Aorta (tissue), 5 donors: ENCODE measurements at places on chromosomes 3 and 15. TPM values are rescaled to one million over a fixed set of nuclear protein-coding genes. Genes with fewer than 3 reads are reported as not detected.
A peak's percentile ranks its signal among the peaks of the same experiment; 100 is the strongest.

The SNTN gene
- total RNA-seq, result not detected

The NRROS gene
- 17.3 TPM for total RNA-seq

- no peaks in the 10 kb centered on the region for H3K36me3 ChIP-seq
- DNase-seq, result no peak
- no peak overlapping the region for H3K4me3 ChIP-seq
- no peaks in the 10 kb centered on the region for H3K4me1 ChIP-seq
Measured at GRCh38 chr15:69311319-69311721, 12.6 kb downstream of the PAQR5 start.

DNA sequence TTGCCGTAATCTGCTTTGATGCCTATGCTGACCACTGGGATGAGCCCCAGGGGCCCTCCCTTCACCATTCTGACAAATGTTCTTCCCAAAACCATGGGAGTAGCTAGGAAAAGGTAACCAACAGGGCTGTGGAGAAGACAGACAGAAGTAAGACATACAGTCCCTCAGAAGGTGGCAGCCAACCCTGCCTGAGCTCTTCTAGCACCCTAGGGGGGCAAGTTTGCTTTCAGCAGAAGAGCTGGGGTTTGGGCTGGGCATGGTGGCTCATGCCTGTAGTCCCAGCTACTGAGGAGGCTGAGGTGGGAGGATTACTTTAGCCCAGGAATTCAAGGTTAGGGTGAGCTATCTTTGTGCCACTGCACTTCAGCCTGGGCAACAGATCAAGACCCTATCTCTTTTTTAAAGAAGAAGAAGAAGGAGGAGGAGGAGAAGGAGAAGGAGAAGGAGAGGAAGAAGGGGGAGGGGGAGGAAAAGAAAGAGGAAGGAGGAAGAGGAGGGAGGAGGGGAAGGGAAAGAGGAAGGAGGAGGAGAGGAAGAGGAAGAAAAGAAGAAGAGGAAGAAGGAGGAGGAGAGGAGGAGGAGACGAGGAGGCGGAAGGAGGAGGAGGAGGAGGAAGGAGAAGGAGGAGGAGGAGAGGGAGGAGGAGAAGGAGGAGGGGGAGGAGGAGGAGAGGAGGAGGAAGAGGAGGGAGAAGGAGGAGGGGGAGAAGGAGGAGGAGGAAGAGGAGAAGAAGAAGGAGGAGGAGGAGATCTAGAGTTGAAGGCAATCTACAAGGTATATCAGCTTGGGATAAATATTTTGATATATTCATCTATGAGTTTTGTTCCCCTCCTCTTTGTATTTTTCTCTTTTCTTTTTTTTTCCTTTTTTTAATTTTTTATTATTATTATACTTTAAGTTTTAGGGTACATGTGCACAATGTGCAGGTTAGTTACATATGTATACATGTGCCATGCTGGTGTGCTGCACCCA lies 44.9 kb upstream of the ABHD2 start:
- peaks cover 2% of the 10 kb centered on the region for H3K4me1 ChIP-seq
- no peak overlapping the region for H3K4me3 ChIP-seq
- no peaks in the 10 kb centered on the region for H3K27me3 ChIP-seq
- H3K36me3 ChIP-seq, result no peaks in the 10 kb centered on the region
- H3K27ac ChIP-seq, result peak overlapping the region; percentile 14
- no peak for DNase-seq

The MFGE8 gene
- 1,647 TPM for total RNA-seq

DNA sequence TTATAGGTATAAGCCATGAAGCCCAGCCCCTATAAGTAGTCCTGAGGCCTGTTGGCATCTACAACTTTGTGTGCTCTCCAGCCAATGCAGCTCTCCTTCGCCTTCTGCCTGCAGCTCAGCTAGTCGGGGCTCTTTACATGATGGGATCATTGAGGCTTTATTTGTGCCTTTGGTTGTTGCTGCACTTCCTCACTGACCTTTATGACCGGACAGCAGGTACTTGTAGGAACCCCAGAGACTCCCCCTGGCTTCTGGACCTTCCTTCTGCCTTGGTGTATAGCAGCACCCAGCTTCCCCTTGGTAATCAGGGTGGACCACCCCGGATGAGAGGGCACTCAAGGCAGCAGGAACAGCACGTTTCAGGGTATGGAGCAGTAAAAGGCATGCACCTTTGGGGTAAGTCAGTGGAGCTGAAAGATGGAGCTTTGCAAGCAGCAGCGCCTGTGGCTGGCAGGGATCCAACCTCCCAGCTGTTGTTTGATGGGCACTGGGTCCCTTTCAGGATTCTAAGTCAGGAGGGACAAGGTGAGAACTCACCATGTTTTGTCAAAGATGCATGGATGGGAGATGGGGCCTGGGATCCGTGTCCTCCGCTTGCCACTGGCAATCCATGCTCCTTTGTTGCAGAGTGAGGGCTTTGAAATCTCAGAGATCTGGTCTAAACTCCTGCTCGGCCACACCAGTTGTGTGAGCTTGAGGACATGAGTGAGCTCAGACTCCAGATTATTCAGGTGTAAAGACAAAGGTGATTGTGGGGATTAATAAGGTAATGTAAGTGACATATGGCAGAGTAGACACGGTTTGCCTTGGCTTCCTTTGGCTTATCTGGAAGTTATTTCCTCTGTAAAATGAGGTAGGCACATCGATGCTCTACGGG lies 65.1 kb upstream of the KLF13 start:
- no peak overlapping the region for H3K4me3 ChIP-seq
- H3K27me3 ChIP-seq, result no peaks in the 10 kb centered on the region
- DNase-seq, result no peak

DNA sequence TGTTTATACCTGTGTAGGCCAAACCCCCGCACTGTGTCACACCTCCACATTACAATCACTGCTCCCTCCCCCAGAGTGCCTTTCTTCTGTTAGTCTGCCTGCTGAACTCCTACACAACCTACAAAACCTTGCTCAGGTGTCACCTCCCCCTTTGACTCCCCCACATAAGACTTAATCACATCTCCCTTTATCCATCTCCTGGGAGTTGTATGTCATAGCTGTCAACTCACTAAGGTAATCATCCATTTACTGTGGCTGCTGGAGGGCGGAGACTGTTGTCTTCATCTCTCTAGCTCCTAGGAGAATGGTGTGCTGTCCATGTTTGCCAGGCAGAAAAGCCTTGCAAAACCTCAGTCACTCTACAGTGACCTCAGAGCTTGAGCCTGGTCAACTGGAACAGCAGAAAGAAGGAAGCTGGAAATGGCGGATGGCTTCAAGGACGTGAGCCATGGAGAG lies 43.8 kb downstream of the ZNF710 start:
- H3K4me3 ChIP-seq, result no peak overlapping the region
- H3K4me1 ChIP-seq, result no peaks in the 10 kb centered on the region
- H3K27ac ChIP-seq, result no peak overlapping the region
- no peaks in the 10 kb centered on the region for H3K27me3 ChIP-seq

DNA sequence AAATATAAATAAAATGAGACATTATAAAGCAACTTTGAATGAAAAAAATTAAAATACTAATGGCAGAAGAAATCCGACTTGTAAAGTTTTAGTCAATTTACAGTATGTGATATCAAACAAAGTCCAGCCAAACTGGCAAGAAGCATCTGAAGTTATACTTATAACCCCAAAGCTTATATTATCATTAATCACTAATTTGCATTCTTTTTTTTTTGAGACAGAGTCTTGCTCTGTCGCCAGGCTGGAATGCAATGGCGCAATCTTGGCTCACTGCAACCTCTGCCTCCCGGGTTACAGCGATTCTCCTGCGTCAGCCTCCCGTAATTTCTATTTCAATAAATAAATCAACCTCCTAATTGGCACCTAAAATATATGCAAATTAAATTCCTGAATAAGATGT lies 80.1 kb downstream of the AQR start:
- no peaks in the 10 kb centered on the region for H3K27me3 ChIP-seq
- DNase-seq, result no peak
- peaks cover 2% of the 10 kb centered on the region for H3K36me3 ChIP-seq
- no peak overlapping the region for H3K4me3 ChIP-seq

The LRRC3B gene
- total RNA-seq, result 0.19 TPM

- no peak overlapping the region for H3K4me3 ChIP-seq
- no peaks in the 10 kb centered on the region for H3K27me3 ChIP-seq
- H3K4me1 ChIP-seq, result no peaks in the 10 kb centered on the region
- H3K27ac ChIP-seq, result no peak overlapping the region
- no peaks in the 10 kb centered on the region for H3K36me3 ChIP-seq
Measured at GRCh38 chr15:90212221-90213098, 11.3 kb downstream of the SEMA4B start.

GRCh38 chr3:136236109-136236508 lies 14.0 kb upstream of the PCCB start:
- no peaks in the 10 kb centered on the region for H3K27me3 ChIP-seq
- no peak overlapping the region for H3K27ac ChIP-seq
- H3K4me1 ChIP-seq, result no peaks in the 10 kb centered on the region
- no peaks in the 10 kb centered on the region for H3K36me3 ChIP-seq
- no peak overlapping the region for H3K4me3 ChIP-seq
- DNase-seq, result no peak

The LYSMD2 gene
- 12.2 TPM for total RNA-seq

DNA sequence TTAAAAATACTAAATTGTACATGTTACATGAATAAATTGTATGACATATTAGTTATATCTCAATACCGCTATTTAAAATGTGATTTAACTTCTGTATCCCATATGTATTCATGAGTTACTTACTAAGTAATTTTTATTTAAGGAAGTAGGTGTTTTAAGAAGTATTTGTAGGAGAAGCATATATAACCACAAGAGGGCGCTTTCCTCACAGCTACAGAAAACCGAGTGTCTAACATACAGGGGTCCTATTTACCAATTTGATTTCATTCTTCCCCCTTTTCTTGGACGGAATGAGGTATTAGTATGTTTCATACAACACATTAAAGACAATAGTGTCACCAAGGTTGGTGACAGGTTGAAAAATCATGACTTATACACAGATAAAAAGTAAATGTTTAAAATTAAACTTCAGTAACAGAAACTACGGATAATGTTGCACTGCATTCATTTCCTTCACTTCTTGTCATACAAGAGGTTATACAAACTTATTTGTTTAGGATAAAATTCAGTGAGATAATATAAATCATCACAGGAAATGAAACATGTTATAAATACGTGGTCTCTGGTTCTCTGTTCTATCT lies 253.6 kb downstream of the MAGI1 start:
- no peak overlapping the region for H3K4me3 ChIP-seq
- H3K4me1 ChIP-seq, result peaks cover 7% of the 10 kb centered on the region
- no peaks in the 10 kb centered on the region for H3K27me3 ChIP-seq
- H3K27ac ChIP-seq, result no peak overlapping the region

The GOLGA6A gene
- not detected for total RNA-seq

DNA sequence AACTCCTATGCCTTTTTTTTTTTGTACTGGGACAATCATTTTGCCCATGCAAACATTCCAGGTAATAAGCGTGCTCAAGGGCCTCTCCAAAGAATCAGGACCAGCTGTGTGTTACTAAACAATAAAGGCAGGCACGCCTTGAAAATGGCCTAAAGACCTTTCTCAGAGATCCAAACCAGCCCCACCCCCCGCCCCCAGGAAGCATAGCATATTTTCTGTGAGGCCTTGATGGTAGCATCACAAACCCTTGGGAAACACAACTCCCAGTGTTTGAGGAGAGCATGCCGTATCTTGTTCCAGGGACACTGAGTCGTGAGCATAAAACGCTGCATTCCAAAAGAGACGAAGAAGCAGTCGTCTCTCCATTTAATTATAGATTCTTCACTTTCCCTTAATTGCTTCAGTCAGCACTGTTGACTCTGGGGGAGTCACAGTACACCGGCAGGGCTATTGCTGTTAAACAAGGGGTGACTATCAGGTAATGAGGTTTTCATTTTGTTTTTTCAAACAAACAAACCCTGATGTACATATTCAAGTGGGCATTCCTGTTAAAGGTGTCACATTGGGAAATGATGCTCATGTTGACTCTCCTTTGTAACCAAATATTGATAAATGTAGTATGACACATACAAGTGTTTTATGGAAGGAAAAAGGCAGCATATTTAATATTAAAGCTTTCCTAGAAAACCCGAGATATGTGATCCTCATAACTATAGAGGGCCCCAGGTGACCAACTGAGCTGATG lies 4.4 kb upstream of the TPM1 start:
- H3K27ac ChIP-seq, result no peak overlapping the region
- no peaks in the 10 kb centered on the region for H3K27me3 ChIP-seq
- no peak overlapping the region for H3K4me3 ChIP-seq
- H3K4me1 ChIP-seq, result no peaks in the 10 kb centered on the region

The PFN2 gene
- total RNA-seq, result 127 TPM

The LXN gene
- 37.8 TPM for total RNA-seq
